Omental fat pad (tissue), 4 donors: ENCODE measurements at places on chromosomes 3 and 15. TPM values are rescaled to one million over a fixed set of nuclear protein-coding genes. Genes with fewer than 3 reads are reported as not detected.

- DNase-seq: no peak
Observed at GRCh38 chr15:70528816-70529215, 234.5 kb downstream of the UACA start.

Gene SOX2
- total RNA-seq: not detected

GRCh38 chr3:71689291-71689690 is 35.9 kb downstream of the EIF4E3 start:
- DNase-seq: no peak

DNA sequence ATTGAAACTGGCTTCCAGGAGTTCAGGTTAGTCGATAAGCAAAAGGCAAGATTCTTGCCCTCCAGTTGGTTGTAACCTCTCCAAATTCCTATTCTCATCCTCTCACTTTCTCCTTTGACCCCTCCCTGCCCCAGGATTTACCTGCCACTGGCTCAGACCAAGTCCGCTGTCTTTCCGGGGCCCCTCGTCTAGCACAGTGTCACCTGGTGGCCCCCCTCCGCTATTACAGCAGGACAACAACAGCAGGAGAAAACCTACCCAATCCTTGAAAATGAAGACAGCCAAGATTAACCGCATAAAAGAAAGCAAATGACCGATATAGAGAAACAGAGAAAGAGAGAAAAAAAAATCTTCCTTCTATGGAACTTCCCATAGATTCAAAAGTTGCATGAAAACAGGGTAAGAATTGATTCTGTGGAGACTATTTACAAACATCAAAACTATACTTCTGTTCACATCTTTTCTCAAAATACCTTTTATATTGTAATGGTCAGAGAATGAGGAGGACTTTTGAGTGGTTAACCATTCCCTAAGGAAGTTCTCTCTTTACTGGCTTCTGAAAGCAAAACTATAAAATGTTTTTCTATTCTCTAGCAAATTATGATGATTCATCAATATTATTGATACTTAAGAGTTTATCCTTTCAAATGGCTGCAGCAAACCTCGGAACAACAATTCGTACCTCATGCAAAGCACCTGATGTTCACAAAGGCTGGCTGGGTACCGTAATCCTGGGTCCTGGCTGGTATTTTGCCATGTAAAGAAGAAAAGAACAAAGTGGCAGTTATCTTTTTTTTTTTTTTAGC is 10.0 kb upstream of the ST8SIA2 start:
- DNase-seq: no peak

DNA sequence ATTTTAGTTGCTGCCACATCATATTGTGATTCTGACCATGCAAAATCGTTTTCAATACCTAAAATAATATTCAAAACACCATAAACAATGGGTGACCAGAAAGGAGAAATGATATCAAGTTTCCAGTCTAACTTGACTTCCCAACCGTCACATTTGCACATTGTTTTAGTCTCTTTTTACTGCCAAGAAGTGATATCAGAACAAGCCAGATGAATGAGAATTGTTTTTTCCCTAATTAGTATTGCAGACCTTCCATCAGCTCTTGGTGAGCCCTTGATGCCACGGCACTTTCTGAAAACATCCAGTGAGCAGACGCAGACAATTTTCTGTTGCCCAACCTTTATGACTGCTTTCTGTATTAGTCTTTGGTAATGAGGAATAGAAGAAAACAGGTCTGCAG is 62.5 kb downstream of the SPATA16 start:
- DNase-seq: no peak

Gene NLGN1
- 17.0 TPM for total RNA-seq

- no peak for DNase-seq
Observed at GRCh38 chr3:9884555-9885165, 4.6 kb upstream of the CIDEC start.

- DNase-seq: no peak
Observed at GRCh38 chr3:65677486-65678010, 361.2 kb downstream of the MAGI1 start.

DNA sequence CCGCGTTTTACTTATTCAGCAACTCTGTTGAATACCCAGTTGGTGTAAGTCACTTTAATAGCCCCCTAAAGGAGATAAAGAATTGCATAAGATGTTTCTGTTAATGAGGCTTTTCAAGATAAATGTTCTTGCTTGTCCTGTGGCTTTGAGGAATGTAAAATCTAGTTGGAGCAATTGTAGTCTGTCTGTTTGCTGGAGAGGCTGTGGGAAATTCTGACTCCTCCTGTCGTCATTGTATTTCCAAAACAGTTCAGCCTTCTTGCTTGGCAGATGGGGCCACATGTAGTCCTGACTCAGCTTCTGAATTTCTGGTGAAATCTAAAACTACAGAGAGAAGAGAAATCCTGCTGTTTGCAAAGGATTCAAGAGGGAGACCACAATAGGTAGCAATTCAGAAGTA is 114.4 kb downstream of the RYR3 start:
- DNase-seq: no peak

GRCh38 chr15:73956743-73957135 is 30.5 kb downstream of the LOXL1 start:
- DNase-seq: peak; percentile 27

GRCh38 chr15:84722628-84723027 is 6.7 kb upstream of the SEC11A start:
- no peak for DNase-seq

Gene TRAK1
- total RNA-seq: 36.9 TPM

Gene SNRPA1
- 25.8 TPM for total RNA-seq

DNA sequence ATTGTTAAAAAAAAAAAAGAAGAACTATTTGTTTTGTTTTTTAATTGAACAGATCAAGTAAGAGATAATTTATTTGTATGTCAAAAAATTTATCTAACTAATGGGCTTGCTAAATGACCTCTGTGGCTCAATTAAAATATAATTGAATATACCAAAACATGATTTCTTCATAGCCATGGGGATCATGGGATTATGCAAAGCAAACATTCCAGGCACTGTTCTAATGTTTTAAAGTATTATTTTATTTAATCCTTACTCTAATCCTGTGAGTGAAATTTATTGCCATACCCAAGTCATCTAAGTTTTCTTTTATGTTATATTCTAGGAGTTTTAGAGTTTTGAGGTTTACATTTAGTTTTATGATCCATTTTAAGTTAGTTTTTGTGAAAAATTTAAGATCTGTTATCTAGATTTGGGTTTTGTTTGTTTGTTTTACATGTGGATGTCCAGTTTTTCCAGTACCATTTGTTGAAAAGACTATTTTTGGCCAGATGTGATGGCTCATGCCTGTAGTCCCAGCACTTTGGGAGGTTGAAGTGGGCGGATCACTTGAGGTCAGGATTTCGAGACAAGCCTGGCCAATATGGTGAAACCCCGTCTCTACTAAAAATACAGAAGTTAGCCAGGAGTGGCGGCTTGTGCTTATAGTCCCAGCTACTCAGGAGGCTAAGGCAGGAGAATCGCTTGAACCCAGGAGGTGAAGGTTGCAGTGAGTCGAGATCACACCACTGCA is 52.3 kb upstream of the CNOT10 start:
- DNase-seq: no peak
